ENCODE measurements at places on chromosomes 2 and 18. TPM values are rescaled to one million over a fixed set of nuclear protein-coding genes. Genes with fewer than 3 reads are reported as not detected.

DNA sequence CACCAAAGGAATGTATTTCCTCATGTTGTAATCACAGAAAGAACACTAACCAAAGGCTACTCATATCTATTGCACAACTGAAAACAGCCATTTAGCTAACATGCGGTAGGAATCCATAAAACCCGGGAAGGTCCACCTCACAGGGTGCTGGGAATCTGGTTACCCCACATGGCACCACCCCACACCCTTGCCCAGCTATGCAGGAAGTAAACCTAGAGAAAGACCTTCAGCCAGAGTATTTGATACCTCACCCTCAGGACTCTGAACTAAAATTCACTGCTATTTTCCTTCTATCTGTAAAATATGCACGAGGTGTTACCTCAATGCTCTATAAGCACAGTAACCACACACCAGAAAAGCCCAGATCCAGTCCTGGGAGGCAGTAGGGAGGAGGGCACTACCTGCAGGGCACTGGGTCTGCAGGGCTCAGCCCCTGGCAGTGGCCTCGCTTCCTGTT, 45.8 kb downstream of the PTPN2 start:
- peak; percentile 94 for DNase-seq

Gene ASXL3
- total RNA-seq: 0.50 TPM

- no peak for DNase-seq
Measured at GRCh38 chr18:34848695-34849094, 138.6 kb downstream of the DTNA start.

DNA sequence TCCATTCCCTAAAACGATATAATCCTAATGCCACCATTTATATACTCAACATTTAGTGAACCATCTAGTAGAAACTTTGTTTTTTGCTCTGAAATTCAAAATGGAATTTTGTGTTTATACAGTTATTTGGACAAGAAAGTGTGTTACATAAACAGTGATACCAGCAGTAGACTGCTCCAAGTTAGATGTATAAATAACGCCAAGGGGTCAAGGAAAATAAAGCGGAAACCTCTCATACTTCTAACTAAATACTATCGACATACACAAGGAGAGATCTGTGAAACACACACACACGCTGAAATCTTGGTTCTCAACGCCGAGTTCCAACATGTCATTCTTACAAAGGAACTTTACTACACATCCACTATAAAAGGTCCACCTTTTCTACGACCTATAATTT, 1.2 kb downstream of the TXNL1 start:
- no peak for DNase-seq

DNA sequence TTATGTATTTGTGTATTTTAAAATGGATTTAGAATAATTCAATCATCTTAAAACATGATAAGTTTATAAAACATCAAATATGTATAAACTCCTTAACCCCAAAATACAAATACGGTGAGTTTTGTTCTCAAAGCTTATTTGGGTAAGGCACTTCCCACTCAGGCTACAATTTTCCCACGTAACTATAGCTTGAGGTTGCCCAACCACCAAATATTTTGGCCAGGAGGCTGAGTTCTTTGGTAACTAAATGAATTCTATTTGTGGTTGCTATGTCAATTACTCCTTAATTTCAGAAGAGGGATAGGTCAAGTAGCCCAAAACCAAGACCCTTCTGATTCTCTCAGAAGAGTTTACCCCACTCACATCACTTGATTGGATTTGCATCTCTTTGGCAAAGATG, 70.4 kb downstream of the MYL12B start:
- no peak for DNase-seq

GRCh38 chr2:217538719-217539118, 464.1 kb downstream of the TNS1 start:
- DNase-seq: no peak

Gene SMYD1
- total RNA-seq: not detected

Gene IL37
- total RNA-seq: not detected

DNA sequence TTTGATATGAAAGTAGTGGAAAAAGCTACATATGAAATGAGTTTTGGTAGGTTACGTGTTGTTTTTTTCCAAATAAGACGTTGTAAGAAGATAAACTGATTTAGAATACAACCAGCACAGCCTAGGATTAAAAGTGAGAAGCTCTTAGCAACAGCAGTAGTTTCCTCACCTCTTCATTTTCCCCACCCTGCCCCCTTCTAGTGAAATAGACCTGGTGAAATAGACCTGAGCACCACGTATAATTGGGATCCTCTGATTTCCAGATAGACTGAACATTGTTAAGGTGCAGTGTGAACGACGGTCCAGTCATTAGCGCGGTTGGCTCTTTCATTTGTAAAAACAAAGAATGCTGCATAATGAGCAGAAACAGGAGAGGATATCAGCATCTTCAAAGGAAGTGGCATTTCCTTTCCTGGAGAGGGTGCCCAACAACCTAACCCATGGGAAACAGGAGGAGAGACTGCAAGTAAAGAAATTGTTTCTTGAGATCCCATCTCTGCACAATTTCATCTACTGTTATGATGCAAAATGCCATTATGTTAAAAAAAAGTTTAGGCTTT, 114.3 kb downstream of the FIGN start:
- DNase-seq: no peak

DNA sequence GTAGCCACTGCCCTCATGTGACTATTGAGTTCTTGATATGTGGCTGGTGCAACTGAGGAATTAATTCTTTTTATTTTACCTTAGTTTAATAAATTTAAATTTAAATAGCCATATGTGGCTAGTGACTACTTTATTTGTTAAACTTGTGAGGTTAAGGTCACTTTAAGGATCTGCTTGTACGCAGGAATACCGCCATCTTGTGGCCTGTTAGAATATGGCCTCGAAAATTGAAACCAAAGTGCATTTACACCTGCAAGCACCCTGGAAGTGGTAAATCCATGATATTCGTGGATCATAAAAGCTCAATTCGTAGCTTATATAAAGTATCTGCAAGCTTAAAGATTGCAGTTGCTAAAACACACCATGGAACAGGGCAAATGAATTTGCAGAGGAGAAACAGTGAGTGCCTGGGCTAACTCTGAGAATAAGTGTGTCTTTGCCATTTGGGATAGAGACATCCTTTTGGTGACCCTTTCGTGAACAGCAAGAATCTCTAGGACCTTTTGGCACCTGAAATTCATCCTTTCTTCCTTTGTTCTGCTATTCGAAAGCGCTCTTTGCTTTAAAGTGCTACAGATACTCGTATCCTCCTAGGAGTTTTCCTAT, 59.9 kb upstream of the REG3A start:
- peak; percentile 10 for DNase-seq

DNA sequence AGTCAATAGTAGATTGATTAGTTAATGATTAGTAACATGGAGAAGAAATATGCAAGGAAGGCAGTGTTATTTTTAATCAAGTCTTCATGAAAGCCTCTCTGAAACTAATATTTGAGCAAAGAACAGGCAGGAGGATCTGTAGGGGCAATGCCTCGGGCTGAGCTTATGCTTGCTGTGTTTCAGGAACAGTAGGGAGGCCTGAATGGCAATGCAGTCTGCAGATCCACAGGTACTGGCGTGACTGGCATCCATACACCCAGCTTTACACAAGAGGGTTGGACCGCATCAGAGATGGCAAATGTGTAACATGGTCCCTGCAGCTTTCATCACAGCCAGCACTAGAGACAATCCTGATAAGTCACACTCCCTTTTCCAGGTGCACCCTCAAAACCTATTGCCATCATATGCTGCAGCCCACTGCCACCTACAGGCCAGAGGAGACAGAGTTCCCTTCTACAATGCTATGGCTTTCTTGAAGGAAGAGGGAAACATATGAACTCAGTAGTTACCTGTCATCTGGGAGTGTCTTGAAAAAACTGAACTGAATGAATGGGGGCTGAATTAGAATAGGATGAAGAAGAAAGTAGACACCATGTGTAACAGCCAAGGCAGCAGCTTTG, 582.4 kb upstream of the RAB6C start:
- DNase-seq: peak; percentile 42

DNA sequence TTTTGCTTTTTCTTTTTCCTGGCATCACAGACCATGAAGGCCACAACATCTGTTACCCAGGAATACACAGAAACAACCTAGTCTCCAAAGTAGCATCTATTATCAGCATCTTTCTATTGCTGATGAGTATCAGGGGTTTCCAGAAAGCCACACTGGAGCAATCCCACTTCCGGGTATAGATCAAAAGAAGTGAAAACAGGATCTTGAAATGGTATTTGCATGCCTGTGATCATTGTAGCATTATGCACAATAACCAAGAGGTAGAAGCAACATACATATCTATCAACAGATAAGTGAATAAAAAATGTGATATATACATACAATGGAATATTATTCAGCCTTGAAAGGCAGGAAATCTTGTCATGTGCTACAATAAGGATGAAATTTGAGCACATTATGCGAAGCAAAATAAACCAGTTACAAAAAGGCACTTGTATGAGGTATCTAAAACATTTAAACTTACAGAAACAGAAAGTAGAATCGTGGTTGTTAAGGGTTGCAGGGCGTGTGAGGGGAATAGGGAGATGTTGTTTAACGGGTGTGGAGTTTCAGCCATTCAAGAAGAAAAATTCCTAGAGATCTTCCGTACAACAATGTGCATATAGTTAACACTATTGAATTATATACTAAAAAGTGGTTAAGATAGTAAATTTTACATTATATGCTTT, 115.1 kb downstream of the KCNE4 start:
- DNase-seq: no peak

Gene AKAIN1
- not detected for total RNA-seq

Gene WDR54
- 45.3 TPM for total RNA-seq

- DNase-seq: no peak
Measured at GRCh38 chr2:37263839-37264238, 32.4 kb downstream of the NDUFAF7 start.

GRCh38 chr2:39849982-39850526, 71.0 kb upstream of the THUMPD2 start:
- no peak for DNase-seq

- no peak for DNase-seq
Measured at GRCh38 chr2:1621041-1621440, 123.3 kb downstream of the PXDN start.

Gene FHL2
- total RNA-seq: 173 TPM

Gene CCDC148
- total RNA-seq: 2.1 TPM

Gene CKAP2L
- 0.83 TPM for total RNA-seq

GRCh38 chr2:27117995-27118524, 868 bp downstream of the CGREF1 start:
- no peak for DNase-seq

- DNase-seq: no peak
Measured at GRCh38 chr2:189829102-189829833, 45.0 kb downstream of the PMS1 start.

GRCh38 chr2:96617012-96617411, 21.1 kb downstream of the KANSL3 start:
- no peak for DNase-seq

Gene ANKRD29
- 12.6 TPM for total RNA-seq

Gene ASPRV1
- not detected for total RNA-seq

DNA sequence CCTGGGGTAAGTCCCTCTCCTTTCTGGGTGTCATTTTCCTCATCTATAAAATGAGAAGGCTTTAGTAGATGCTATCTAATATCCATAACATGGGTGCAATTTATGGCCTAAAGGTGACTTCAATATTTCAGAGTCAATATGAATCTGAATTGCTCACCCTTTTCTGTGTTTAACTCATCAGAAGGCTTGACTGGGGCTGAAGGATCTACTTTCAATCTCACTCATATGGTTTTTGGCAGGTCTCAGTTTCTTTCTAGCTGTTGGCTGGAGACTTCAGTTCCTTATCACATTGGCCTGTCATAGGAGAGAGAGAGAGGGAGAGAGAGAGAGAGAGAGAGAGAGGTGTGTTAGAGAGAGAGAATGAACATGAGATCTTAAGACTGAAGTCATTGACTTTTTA, 343.7 kb upstream of the MEX3C start:
- no peak for DNase-seq

GRCh38 chr18:61637905-61638595, 254.8 kb downstream of the RNF152 start:
- DNase-seq: no peak

DNA sequence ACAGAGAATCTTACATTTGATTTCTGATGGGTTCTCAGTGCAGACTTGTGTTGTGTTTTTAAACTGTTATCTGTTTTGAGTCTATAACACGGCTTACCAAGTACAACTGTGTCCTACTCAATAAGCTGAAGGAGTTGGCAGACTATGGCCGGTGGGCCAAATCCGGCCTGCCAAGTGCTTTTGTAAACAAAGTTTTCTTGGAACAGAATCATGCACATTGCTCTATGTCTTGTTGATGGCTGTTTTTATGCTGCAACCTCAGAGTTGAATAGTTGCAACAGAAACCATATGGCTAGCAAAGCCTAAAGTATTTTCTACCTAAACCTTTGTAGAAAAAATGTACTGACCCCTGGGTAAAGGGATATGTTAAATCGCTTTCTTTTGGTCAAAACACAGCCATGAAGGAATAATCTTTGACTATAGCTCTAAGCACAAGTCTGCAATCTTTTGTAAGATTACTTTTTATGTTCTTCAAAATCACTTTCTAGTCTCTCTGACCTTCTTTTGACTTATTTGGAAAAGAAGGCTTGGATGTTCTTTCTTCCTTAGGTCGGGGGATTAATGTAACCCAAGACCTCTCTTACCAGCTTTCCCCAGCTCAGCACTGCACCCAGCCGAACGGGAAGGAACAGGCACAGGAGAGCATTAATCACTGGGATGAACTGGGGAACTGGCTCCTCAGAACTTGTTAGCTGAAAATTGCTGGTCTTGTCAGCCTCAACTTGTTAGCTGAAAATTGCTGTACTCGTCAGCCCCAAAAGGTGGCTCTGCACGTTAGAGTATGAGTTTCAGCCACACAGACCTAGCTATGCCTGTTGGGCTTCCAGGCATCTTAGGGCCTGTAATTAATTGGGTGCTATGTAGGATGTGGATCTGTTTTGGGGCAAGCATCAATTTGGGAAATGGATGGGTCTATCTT, 75.4 kb downstream of the CD8B2 start:
- DNase-seq: no peak

GRCh38 chr2:217934321-217935131, 68.3 kb downstream of the TNS1 start:
- DNase-seq: peak; percentile 68

- no peak for DNase-seq
Measured at GRCh38 chr2:228771774-228772173, 499.3 kb downstream of the PID1 start.

DNA sequence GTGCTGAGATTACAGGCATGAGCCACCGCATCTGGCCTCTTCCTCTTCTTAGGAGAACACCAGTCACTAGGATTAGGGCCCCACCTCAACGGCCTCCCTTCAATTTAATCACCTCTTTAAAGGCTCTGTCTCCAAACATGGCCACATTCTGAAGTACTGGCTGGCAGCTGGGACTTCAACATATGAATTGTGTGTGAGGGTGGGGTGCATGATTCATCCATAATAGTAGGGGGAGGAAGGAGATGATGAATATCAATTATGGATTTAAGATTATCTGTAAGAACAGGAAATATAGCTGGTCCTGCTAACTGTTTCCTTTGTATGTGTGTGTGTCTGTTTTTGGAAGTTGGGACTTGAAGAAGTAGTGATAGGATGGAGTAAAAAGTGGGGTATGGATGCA, 14.7 kb upstream of the EPG5 start:
- no peak for DNase-seq
